Stimulated activated CD4-positive, alpha-beta T cell treated with anti-CD3 and anti-CD28 coated beads, Interleukin-1b, Interleukin-23, amount 100 ng/mL, for 1 hour (primary cell): ENCODE measurements at places on chromosomes 7 and 10.

- DNase-seq = no peak
Observed at GRCh38 chr10:3395041-3395440, 222.5 kb upstream of the PITRM1 start.

- DNase-seq = no peak
Observed at GRCh38 chr10:73780966-73781365, 882 bp upstream of the CHCHD1 start.

DNA sequence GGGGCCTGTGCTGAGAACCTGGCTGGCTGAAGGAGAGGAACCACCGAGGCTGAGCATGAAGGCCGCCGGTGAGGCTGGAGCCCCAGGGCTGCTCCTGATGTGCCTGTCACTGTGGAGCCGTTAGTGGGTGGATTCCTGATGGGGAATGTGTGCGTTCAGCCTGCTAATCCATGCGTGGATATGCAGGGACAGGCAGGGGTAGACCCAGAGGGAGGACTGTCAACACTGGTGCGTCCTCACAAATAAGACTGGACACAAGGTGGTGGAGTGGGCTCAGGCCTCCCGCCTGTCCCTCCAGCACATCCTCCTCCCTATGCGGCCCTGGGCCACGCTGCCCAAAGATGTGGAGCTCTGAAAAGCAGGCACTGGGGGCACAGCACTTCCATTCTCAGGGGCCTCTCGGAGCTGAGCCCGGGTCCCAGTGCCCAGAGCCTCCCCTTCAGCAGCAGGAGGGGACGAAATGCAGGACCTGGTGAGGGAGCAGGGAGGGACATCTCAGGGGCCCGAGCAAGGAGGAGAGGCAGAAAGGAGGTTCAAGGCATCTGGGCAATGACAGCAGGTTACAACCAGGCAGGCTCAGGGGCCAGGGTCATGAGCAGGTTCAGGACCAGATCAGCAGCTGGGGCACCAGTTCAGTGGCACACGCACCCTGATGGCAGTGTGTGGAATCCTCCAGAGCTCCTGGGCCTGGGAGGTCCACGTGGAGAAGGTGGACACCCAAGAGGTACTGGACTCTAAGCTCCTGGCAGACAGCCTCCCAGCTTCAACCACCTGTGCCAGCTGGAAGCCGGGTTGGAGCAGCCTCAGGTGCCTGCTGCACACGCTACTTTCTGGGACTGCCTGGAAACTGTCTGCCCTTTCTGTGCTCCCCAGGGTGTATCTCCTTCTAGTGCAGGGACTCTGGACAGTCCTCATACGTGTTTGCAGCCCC is 33.5 kb upstream of the ANTXRL start:
- DNase-seq = no peak

DNA sequence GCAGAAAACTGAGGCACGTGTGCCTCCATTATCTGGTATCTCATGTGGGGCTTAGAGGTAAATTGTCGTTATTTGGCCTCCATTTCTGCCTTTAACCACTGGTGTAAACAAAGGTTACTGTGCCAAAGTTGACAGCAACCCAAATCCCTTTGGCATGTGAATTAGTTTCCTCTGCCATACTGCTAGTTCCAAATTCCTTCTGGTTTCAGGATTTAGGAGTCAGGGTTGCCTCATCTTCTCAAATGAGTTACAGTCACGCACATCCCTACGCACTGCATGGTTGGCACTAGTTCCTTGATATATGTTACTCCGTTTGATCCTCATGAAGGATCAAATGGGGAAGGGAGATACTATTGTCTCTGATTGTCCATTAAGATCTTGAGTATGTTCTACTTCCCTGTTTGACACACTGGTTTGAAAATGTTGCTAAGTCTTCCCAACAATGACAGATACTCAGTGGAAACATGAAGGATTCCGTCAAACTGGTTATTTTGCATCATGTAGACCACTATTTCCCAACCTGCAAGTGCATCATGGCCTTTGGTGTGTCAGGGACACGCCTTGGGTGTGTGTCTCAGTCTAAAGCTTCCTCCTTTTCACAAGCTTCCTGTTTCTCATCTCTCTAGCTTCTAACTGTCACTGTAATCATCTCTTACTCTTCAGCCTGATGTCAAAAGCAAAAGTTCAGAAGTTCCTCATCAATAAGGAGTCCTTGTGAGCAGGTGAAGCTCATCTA is at the start of gene LIPN:
Gene LIPN (plus strand): TSS at position 655 of the 736 bp plus-strand sequence. CDS start 1,386 bp downstream, outside the sequence.
- DNase-seq = no peak

DNA sequence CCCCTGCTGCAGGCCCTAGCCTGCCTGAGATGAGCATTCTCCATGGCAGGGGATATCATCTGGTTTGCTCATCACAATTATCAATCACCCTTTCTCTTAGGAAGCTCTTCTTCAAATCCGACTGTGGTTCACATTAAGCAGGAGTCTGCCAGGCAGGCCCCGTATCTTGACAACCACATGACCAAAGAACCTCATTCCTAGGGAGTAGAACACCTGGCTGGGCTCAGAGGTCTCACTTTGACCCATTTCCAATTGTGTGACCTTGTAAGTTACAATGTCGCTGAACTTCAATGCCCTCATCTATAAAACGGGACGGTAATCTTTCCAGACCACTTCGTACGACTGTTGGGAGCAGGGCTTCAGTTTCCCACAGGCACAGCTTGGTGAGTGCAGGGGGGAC is 156.4 kb upstream of the PCBD1 start:
- DNase-seq = no peak

DNA sequence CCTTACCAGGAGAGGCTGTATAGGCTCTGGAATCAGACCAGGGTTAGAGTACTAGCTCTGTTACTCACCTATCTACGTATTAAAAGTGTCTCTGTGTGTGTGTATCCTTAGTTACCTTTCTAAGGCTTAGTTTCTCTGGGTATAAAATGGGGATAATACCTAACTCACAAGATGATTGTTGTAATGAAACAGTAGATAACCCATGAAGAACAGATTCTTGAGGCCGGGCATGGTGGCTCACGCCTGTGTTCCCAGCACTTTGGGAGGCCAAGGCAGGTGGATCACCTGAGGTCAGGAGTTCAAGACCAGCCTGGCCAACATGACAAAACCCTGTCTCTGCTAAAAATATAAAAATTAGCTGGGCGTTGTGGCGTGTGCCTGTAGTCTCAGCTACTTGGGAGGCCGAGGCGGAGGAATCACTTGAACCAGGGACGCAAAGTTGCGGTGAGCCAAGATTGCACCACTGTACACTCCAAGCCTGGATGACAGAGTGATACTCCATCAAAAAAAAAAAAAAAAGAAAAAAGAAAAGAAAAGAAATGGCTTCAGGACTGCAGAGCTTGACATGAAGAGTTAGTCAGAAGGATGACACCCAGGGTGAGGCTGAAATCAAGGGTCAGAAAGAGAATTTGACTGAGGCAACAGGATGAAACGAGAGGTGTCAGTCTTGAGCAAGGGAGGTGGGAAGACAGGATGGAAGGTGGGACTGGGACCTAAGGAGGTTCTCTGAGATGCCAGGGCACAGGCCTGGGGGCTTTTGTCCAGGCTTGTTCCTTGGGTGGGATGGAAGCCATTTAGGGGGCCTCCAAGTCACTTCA is 33.4 kb downstream of the PRKAR2B start:
- DNase-seq = no peak
